ENCODE measurements at places on chromosomes 2 and 18. TPM values are rescaled to one million over a fixed set of nuclear protein-coding genes. Genes with fewer than 3 reads are reported as not detected.

DNA sequence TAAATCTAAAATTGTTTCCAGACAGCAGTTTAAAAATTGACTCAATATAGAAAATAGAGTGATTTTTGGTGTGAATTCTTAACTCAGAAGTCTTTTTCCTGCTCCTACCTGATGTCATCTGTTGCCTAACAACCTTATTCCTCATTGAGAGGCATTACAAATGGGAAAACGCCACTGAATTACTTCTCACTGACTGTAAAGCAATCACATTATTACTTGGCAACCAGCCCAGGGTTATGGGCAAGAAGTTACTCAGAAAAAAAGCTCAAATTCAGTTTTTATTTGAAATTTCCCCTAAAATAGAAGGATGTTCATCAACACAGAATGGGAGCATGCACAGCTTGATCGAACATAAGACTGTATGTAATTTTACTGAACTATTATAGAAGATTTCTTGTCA lies 201.8 kb upstream of the GULP1 start:
- H3K27me3 ChIP-seq = no peaks in the 10 kb centered on the region
- no peak overlapping the region for H3K4me3 ChIP-seq
- H3K36me3 ChIP-seq = no peaks in the 10 kb centered on the region
- no peaks in the 10 kb centered on the region for H3K4me1 ChIP-seq
- H3K27ac ChIP-seq = no peak overlapping the region

DNA sequence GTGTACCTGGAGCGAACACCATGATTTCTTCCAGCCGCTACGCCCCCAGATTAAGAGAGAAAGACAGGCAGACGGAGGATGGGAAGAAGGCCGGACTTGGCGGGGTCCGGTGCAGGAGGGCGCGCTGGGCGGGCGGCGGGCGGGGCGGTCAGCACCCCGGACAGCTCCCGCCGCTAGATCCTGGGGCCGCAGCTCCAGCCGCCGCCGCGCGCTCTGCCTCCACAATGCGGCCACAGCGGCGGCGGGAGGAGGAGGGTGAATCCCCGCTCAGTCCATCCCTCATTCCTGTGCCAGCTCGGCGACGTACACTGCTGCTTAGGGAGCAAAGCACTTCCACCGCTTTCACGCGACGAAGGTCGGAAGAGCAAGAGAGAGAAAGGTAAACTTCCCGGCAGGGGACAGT lies at the start of gene AKAIN1:
Gene AKAIN1 (minus strand): TSS at position 226 of the 403 bp plus-strand sequence. CDS start 204 bp downstream, at position 22.
- H3K4me3 ChIP-seq = no peak within 1 kb of the TSS
- peak; percentile 77 for DNase-seq
- H3K27me3 ChIP-seq = peaks cover 81% of the 10 kb centered on the region
- H3K4me1 ChIP-seq = no peaks in the 10 kb centered on the region
- no peak within 1 kb of the TSS for H3K27ac ChIP-seq

DNA sequence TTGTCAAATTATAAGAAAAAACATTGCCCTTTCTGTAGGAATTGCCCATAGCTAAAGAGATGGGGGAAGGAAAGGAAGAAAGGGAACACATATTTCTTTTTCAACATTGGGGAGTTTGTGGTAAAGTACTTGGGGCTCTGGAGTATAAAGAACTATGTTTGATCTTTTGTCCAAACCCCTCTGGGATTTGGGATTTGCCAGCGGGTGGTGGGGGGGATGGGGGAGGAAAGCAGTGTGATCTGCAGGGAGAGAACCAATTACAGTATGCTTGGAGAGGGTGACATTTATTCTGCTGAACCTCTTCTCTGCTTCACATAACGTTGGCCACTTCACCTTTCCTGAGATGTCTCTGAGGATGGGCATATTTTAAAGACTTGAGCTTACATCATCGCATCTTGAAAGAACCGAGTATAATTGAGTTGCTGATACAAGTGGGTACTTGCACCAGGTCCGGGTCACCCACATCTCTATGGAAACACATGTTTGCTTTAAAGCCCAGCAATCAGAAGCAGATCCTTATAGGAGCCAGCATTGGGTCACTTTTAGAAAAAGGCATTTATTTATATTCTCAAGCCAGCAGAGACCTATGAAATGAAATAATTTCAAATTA lies 73.1 kb downstream of the SPATS2L start:
- no peaks in the 10 kb centered on the region for H3K27me3 ChIP-seq
- H3K4me1 ChIP-seq = peaks cover 69% of the 10 kb centered on the region
- no peak for DNase-seq
- no peak overlapping the region for H3K4me3 ChIP-seq
- H3K27ac ChIP-seq = peak overlapping the region; percentile 59

DNA sequence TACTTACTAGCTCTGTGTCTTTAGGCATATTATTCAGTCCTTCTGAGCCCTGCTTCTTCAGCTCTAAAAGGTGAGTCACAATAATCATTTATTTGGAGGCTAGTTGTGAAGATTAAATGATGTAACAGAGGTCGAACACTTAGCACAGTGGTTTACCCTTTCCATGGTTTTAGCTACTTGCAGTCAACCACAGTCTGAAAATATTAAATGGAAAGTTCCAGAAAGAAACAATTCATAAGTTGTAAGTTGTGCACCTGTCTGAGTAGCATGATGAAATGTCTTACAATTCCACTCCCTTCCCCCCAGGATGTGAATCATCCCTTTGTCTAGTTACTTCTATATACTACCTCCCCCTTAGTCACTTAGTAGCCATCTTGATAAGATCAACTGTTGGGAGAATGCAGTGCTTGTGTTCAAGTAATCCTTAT lies 217.6 kb upstream of the THUMPD2 start:
- no peaks in the 10 kb centered on the region for H3K4me1 ChIP-seq
- no peak overlapping the region for H3K4me3 ChIP-seq
- H3K36me3 ChIP-seq = no peaks in the 10 kb centered on the region
- H3K27me3 ChIP-seq = no peaks in the 10 kb centered on the region
- H3K27ac ChIP-seq = no peak overlapping the region

DNA sequence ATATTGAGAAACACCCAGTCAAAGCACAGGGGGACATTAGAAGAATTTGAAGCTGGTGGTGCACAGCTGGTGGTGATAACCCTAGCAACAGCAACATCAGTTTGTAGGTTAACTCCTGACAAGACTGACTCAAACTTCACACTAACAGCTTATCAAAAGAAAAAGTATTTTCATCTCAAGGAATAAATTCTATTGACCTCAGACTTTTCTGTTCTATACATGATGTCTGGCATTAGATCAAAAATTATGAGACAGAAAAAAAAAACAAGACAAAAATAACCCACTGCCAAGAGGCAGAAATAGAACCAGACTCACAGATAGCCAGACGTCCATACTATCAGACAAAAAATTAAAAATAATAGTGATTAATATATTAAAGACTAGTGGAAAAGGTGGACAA lies 126.1 kb downstream of the COL6A3 start:
- no peaks in the 10 kb centered on the region for H3K27me3 ChIP-seq
- no peak overlapping the region for H3K4me3 ChIP-seq
- H3K4me1 ChIP-seq = peaks cover 26% of the 10 kb centered on the region
- no peak for DNase-seq
- H3K36me3 ChIP-seq = no peaks in the 10 kb centered on the region
- H3K27ac ChIP-seq = no peak overlapping the region

DNA sequence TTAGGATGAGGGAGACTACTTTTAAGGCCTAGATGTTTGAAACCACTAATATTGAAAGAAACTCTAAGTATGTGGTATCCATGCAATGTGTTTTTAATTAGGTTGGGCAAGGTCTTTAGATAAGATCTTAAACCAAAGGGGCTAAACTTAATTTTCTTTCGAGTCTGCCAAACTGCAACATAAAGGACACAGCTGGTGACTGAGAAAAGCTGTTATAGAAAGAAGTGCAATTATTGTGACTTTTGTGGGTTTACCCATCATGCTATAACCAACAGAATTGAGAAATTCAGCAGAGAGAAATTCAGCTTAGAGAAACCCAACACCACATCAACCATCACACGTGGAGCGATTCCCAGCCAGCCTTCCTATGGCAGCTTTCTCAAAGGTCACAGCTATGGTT lies 119.5 kb upstream of the LMAN1 start:
- no peak overlapping the region for H3K27ac ChIP-seq
- H3K36me3 ChIP-seq = no peaks in the 10 kb centered on the region
- H3K4me1 ChIP-seq = no peaks in the 10 kb centered on the region
- no peaks in the 10 kb centered on the region for H3K27me3 ChIP-seq
- no peak for DNase-seq

GRCh38 chr18:47899107-47899840 lies 31.2 kb downstream of the SMAD2 start:
- DNase-seq = no peak
- H3K27me3 ChIP-seq = no peaks in the 10 kb centered on the region
- H3K4me3 ChIP-seq = no peak overlapping the region
- H3K27ac ChIP-seq = no peak overlapping the region

DNA sequence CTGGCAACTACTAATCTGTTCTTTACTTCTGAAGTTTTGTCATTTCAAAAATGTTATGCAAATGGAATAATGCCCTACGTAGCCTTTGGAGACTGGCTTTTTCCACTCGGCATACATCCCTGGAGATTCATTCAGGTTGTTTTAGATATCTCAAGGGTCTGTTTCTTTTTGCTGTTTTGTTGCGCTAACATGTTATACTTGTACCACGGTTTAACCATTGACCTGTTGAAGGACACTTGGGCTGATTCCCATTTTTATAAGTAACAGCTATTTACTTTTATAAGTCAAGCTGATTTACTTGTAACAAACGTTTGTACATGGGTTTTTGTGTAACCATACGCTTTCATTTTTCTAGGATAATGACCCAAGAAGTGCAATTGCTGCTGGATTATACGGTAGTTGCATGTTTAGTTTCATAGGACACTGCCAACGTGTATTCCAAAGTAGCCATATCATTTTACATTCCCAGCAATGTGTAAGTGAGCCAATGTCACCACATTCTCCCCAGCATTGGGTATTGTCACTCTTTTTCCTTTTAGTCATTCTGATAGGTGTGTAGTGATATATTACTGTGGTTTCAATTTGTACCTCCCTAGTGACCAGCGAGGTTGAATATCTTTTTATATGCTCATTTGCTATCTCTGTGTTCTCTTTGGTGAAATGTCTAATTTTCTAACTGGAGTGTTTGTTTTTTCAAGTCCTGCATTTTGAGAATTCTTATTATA lies 36.5 kb upstream of the STAT4 start:
- H3K4me1 ChIP-seq = peaks cover 33% of the 10 kb centered on the region
- H3K36me3 ChIP-seq = no peaks in the 10 kb centered on the region
- H3K27me3 ChIP-seq = no peaks in the 10 kb centered on the region
- DNase-seq = no peak
- H3K4me3 ChIP-seq = no peak overlapping the region

DNA sequence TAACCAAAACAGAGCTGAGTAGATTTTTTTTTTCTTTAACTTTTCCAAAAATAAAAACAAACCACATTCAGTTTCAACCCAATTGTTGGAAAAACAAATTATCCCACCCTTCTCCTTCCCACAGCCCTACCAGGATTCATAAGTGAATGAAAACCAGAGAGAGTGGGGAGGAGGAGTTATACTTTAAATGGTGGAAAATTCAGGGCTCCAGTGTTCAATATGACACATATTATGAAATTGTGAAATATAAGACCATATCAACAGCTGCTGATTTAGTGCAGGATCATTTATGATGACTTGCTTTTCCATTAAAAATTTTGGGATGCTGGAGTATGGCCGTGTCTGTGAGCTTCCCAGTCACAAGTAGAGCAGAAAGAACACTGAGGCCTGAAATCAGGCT lies 26.7 kb downstream of the COLEC12 start:
- peaks cover 13% of the 10 kb centered on the region for H3K4me1 ChIP-seq
- no peaks in the 10 kb centered on the region for H3K36me3 ChIP-seq
- DNase-seq = no peak
- H3K4me3 ChIP-seq = no peak overlapping the region
- no peaks in the 10 kb centered on the region for H3K27me3 ChIP-seq

DNA sequence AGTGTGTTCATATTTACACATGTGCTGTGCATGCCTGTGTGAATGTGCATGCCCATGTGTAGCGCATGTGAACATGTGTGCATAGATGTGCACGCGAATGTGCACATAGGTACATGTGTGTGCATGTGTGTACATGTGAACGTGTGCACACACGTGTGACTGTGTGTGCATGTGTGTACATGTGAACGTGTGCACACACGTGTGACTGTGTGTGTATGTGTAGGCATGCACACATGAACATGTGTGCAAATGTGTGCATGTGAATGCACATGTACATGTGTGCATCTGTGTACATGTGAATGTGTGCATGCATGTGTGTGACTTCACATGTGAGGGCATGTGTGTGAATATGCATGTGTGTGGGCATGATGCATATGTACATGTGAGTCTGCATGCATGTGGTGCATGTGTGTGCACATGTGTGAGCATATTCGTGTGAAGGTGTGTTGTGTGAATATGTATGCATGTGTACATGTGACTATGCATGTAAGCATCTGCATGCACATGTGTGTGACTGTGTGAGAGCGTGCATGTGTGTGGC lies 122.4 kb downstream of the PTGR3 start:
- no peaks in the 10 kb centered on the region for H3K36me3 ChIP-seq
- H3K4me3 ChIP-seq = no peak overlapping the region
- no peak for DNase-seq
- H3K27me3 ChIP-seq = no peaks in the 10 kb centered on the region

GRCh38 chr2:10490806-10491291 lies 42.7 kb upstream of the ODC1 start:
- peaks cover 21% of the 10 kb centered on the region for H3K27me3 ChIP-seq
- H3K4me3 ChIP-seq = no peak overlapping the region
- DNase-seq = no peak
- no peaks in the 10 kb centered on the region for H3K36me3 ChIP-seq
- no peaks in the 10 kb centered on the region for H3K4me1 ChIP-seq
- H3K27ac ChIP-seq = no peak overlapping the region

The GPR55 gene
- 0.24 TPM for total RNA-seq

The VWA3B gene
- not detected for total RNA-seq

The DSG4 gene
- total RNA-seq = not detected

The LYPD6B gene
- 0.81 TPM for total RNA-seq
